ENCODE measurements at places on chromosomes 1 and 21. TPM values are rescaled to one million over a fixed set of nuclear protein-coding genes. Genes with fewer than 3 reads are reported as not detected.

DNA sequence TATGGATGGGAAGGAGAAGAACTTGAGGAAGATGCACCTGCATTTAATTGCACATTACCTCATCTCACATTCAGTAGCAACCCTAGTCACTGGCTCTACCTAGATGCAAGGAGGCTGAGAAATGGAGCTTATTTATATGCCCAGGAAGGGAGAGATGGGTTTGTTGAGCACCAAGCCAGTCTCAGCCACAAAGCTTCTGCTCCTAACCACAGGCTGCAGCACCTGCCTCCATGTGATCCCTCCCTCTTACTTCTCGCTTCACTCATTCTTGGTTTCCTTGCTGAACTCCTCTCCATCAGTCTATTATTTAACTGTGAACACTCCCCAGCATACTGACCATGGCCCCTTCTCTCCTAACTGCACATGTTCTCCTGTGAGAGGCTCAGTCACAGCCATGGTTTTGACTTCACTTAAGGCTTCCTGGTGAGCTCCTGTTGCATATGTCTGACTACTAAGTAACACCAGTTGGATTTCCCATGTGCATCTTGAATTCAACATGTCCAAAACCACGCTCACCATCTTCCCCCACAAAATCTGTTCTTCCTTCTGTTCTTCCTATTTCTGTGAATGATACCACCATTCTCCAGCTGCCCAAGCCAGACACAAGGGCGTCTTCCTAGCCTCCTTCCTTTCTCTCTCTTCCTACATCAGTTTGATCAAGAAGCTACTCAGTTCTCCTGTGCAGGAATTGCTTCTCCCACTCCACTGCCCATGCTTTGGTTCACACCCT is 139.8 kb downstream of the AK5 start:
- no peak for DNase-seq

- no peak for DNase-seq
Observed at GRCh38 chr1:231045286-231045685, 5.2 kb upstream of the FAM89A start.

The PLEKHA6 gene
- polyA plus RNA-seq, result 37.8 TPM

The LEFTY1 gene
- 5.5 TPM for polyA plus RNA-seq

GRCh38 chr1:162942916-162943559 is 82.1 kb upstream of the CCDC190 start:
- no peak for DNase-seq

- no peak for DNase-seq
Observed at GRCh38 chr1:5826601-5827000, 165.6 kb downstream of the NPHP4 start.

The HSD3B1 gene
- 0.44 TPM for polyA plus RNA-seq

GRCh38 chr1:171017426-171017825 is 73.3 kb upstream of the FMO3 start:
- no peak for DNase-seq

- no peak for DNase-seq
Observed at GRCh38 chr1:215357901-215358300, 209.2 kb upstream of the KCTD3 start.

GRCh38 chr1:196660272-196660671 is 8.4 kb downstream of the CFH start:
- no peak for DNase-seq

- DNase-seq, result no peak
Observed at GRCh38 chr1:59411147-59411546, 114.3 kb downstream of the FGGY start.

The ZBTB8A gene
- 18.1 TPM for polyA plus RNA-seq

GRCh38 chr1:235429143-235429542 is 61.9 kb downstream of the TBCE start:
- no peak for DNase-seq

DNA sequence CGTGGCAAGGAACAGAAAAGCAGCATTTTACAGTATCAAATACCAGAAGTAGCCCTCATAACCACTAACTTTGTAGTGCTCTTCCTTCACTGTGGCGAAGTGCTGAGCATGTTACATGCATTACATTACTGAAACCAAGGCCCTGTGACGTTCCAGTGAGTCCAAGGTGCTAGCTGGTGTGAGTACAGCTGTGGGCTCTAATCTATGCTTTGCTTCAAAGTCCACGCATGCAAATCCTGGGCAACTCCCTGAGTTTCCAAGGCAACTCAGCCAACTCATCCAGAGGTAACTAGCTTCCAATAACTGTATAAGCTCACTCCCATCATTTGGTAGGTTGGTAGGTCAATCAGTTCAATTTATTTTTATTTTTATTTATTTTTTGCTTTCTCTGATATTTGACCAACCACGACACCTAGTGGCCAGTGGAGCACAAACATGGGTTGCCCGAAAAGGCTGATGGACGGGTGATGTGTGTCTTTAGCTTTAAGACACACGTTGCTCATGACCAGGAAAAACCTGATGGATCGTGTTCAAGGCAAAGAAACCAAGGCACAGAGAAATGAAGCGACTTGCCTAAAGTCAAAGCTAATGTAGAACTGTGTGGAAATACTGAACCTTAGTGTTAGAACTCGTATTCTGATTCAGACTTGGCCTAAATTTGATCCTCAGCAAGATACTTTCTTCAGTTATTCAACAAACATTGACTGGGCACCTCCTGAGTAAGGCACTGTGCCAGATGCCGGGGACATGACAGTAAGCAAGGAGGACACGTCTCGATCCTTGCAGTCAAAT is 73.0 kb downstream of the GNG12 start:
- DNase-seq, result no peak

The AKNAD1 gene
- polyA plus RNA-seq, result not detected

DNA sequence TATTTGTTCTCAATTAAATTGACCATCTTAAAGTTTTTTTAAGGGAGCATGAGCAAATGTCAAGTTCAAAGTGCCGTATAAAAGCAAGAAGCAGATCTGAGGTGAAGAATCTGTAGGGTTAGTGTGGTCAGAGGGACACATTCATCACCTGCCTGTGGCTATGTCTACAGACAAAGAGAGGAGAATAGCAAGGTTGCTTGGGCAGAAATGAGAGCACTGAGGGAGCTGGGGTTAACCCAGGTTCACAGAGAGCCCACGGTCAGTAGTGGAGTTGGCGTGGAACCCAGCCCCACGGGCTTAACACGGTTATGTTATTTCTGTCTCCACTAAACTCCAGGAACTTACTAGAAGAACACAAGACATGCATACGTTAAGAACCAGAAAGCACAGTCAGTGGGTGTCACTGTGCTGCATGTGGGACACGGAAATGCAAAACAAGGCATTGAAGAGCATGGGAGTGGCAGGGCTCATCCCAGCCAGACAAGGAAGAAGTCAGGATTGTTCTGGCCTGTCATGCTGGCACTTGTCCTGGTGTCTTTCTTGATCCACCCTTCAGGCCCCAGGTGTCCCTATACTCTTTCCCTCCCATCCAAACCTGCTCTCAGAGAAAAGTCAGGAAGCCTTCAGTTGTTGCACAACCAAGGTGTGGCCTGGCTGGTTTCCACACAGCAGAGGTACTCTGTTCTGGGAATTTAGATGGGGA is 95.5 kb upstream of the IVNS1ABP start:
- DNase-seq, result no peak

- DNase-seq, result no peak
Observed at GRCh38 chr1:52145137-52145536, 3.2 kb downstream of the ZFYVE9 start.

The WLS gene
- polyA plus RNA-seq, result 170 TPM

The MIGA1 gene
- 19.2 TPM for polyA plus RNA-seq

Data from right renal cortex interstitium (tissue), 3 donors.